ENCODE measurements at places on chromosomes 7 and 10. TPM values are rescaled to one million over a fixed set of nuclear protein-coding genes. Genes with fewer than 3 reads are reported as not detected.

- no peak for DNase-seq
These were observed 14.8 kb upstream of the CH25H start for GRCh38 chr10:89221919-89222318.

GRCh38 chr10:118501171-118501570, 94.3 kb downstream of the PRLHR start:
- no peak for DNase-seq

GRCh38 chr7:120949998-120950538, 509 bp upstream of the ING3 start:
- DNase-seq, result no peak

Gene WNT8B
- total RNA-seq, result not detected
